Nucleus accumbens (tissue), 56 donors: ENCODE measurements at places on chromosomes 3 and 15.

DNA sequence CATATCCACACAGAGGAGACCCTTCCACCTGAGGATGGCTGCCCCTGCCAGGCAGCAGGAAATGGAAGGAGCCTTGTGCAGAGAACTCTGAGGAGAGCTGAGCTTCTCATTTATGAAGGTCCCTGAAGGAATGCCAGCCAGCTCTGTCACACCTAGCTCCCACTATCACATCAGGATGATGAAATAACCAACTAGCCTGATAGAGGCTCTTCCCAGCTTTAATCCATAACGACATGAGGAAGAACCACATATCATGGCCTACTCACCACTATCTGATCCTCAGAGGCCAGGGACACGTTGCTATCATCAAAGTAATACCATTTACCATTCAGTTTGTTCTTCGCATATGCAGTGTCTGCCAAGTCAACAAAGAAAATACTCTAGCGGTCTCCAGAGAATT, 1.5 kb upstream of the C3orf62 start:
- DNase-seq, result no peak

DNA sequence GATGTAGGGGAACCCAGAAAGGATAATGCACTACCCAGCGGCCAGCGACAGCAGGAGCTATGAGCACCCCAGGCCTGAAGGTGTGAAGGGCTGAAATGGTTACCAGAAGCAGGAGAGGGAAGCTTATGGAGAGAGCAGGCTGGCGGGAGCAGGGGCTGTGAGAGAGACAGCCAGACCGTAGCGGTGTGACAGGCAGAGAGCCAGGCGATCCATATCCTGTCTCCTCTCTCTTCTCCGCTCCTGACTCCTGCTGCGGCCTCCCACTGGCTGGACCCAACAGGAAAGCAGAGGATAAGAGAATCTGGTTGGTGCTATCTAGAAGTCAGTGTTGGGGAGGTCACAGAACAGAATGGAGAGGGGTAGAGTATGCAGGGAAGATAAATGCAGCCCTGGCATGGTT, 49.9 kb downstream of the BTD start:
- no peak for DNase-seq

- no peak for DNase-seq
Observed at GRCh38 chr3:151879037-151879436, 5.6 kb downstream of the SUCNR1 start.

- DNase-seq, result peak; percentile 33
Observed at GRCh38 chr3:195582947-195583346, 793 bp downstream of the APOD start.

- DNase-seq, result peak; percentile 12
Observed at GRCh38 chr15:90901175-90902039, 1.7 kb upstream of the MAN2A2 start.

GRCh38 chr3:100468676-100469075, 23.7 kb upstream of the TMEM45A start:
- no peak for DNase-seq

DNA sequence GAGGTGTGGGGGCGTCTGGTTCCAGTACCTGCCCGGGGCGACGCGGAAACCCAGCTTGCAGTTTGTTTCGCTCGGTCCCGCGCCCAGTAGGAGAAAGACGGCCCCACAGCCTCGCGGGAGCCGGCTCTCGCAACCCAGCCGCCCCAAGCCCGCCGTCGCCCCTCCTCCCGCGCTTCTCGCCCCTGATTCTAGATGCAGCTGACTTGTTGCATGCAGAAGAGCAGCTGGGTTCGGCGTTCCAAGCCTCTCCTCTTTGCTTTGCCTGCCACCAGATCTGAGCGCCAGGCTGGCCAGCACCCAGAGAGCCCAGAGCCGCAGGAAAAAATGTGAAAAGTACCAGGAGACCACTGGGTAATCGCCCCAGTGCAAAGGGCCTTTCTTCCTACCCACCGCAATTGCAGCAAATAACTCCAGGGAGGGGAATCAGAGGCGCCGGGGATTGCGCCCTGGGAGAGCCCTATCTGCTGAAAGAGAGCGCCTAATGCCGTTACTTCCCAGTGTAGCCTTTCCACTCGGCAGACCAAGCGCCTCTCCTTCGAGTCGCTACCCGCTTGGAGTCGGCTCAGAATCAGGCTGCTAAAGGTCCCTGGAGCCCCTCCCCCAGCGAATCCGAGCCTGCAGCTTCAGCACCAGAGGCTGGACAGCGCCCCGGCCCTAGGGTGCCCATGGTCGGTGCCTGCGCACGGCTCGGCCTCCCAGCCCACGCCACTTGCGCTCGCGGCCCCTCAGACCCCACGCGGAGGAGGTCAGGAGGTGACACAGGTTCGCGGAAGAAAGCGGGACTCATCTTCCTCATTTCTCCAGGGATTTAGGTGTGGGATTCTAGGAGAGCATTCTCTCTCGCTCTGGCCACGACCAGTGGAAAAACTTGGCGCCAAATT, 15.7 kb upstream of the AEN start:
- DNase-seq, result no peak

DNA sequence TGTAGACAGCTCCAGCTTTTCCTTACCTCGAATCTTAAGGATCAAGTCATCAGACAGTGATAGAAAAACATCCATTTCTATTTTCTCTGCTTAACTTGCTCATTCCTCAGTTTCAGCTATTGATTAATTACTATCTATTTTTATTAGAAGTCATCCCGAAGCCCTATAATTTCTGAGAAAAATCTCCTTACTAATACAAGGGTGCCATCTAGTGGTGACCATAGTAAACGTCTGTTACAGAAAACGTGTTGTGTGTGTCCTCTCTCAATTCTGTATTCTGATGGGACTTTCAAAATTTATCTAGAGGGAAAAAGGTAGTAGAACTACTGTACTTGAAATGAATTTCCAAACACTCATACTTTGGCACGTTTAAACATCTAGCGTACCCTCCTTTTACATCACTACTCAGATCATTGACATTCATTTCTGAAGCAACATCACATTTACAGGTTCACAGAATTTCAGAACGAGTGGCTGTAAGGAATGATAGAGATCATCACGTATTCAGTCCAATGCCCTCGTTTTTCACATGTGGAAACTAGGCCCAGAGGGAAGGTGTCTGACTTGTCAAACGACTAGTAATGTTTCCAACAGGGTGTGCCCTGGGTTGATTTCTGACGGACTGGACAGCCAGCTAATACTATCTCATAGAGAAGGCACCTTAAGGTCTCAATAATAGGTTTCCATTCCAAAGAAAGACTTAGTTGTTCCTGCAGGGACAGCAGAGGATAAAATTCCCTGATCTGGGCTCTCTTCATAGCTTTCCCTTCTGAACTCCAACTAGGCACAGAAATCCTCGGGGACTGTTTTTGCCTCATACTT, 25.6 kb downstream of the HACD2 start:
- no peak for DNase-seq

DNA sequence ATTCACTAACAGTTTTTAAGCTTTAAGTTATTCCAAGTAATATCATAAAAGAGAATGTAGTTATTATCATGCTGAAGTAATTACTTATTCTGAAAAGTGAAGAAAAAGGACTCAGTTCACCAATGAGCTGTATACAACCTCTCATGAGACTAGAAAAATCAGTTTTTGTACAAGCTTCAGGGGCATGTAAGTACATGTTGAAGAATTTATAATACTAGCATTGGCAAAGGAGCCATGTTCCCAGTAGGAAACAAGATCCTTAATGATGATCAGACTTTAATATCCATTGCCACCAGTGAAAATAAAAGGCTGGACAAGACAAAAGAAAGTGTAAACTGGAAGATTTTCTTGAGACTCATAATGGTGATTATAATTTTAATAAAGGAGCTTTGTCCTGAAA, 532.8 kb downstream of the PLOD2 start:
- no peak for DNase-seq

DNA sequence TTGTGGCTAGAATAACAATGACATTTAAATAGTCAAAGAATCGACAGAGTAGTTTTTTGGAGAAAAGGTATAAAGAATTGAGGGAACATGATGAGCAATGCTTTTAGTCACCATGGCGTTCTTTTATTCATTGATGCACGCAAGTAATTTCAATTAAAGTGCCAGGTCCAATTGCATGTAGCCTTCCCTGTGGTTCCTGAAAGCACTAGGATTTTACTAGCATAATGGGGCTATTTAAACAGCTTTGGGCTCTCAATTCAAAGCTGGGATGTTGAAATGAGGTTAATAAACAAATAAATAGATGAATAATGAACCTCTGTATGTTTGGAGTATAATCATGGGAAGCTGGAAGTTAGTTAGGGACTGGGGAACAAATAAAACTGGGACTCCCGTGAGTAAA, 121.2 kb upstream of the GAP43 start:
- no peak for DNase-seq

GRCh38 chr3:58288011-58288728, 17.9 kb upstream of the RPP14 start:
- DNase-seq, result no peak

DNA sequence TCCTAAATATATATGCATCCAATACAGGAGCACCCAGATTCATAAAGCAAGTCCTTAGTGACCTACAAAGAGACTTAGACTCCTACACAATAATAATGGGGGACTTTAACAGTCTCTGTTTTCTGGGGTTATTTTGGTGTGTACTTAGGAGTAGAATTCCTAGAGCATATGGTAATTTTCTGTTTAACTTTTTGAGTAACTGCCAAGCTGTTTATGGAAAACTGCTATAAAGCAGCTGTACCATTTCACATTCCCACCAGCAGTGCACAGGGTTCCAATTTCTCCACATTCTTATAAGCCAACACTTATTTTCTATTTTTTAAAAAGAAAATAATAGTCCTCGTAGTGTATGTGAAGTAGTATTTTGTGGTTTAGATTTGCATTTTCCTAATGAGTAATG, 68.9 kb downstream of the DOCK3 start:
- no peak for DNase-seq

DNA sequence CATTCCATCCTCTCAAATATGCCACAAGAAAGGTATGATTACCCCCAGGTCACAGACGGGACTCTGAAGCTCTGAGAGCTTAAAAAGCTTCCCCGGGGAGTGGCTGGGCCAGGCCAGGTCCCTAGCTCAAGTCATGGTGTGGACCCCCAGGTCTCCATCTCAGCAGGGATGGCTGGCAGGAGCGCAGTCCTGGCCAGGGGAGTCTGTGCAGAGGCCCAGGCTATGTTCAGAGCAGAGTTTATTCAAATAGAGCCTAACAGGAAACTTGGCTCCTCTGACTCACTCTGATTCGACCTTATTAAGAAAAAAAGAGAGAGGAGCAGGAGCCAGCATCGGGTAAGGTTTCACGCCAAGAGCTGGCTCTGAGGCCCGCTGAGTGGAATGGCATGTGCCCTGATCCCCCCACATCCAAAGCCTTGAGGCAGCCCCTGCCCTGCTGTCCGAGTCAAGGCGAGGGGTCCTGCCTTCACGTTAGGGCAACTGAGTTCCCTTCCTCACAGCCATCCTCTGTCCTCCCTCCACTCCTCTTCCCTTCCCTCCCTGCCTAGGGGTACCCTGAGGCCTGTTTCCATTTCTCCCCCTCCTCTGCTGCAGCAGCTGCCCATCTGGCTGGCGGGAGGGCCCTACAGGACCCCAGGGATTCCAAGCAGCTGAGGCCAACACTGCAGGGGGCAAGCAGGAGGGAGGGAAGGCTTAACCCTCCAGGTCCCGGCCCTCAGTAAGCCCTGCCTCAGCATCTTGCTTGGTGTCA, 1.9 kb upstream of the LOXL1 start:
- no peak for DNase-seq

DNA sequence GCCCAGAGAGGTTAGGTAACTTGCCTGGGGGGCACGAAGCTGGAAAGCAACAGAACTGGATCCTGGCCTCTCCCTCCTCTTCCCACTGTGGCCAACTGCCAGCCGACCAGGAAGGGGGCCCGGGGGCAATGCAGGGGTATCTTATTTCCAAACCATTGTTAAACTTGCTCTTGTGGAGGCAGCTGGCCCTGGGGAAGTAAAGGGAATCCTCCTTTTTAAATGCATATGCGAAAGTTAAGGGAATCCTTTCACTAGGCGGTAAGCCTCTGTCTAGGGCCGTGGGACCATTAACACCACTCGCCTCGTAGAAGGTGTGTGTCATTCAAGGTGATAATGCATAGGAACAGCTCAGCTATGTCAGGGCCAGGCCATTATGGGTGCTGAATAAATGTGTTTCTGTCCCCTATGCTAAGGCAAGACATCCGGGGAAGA, 68.6 kb downstream of the ST6GAL1 start:
- DNase-seq, result no peak

DNA sequence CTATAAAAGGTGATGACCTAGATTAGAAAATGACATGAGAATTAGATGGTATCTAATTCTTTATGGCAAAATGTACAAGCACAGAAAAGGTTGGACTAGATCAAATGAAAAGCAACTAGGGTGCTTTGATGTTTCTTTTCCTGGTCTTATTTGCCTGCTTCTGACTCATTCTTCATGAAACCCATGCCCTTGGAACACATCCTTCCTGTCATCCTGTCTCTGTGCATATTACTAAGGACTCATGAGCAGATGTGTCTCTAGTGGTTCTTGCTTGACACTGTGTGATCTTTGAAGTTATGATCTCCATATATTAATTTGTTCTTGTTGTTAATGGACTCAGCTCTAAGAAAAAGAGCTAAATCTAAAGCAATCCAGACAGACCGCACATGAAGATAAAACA, 314.0 kb downstream of the ERC2 start:
- DNase-seq, result no peak

DNA sequence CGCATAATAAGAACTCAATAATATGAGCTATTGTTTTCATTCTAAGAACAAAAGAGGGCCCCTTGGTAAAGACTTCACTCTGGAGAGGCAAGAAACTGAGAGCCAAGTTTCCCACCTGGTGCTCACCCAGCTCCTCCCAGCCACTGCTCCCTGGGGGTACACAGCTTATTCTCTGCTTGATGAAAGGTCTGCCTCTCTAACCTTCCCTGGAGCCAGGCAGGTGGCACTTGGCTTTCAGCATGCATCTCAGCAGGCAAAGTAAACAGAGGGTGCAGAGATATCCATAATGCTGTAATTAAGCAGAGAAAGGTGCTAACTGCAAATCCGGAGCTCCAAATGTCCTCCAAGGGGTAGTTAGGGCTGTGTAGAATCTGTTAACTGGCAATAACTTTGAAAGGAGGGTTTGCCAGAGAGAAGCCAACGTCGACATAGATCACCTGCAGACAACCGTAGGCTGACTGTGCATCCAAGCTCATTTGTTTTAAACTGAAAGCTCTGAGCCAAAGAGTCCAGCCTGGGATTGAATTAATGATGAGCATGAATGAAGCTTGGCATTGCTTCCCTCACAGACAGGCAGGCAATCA, 159.6 kb upstream of the PROK2 start:
- no peak for DNase-seq

DNA sequence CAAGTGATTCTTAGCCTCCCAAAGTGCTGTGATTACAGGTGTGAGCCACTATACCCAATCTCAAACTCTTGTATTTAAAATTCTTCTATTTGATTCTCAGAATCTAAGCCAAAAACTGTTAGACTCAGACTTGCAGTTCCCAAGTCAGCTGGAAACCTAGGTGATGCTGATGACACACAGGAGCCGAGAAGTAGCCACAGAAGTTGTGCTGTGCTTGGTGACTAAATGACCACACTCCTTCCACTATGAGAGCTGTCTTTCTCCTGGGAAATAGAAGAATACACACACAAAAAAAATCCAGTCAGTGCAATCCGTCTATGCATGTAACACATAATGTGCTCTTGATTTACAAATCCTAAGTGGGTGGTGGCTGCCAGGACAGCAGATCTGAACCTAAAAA, 33.9 kb downstream of the ILDR1 start:
- no peak for DNase-seq

GRCh38 chr3:24479816-24480215, 14.8 kb downstream of the THRB start:
- no peak for DNase-seq
